Iris pigment epithelial cell (primary cell): ENCODE measurements at places on chromosomes 6 and 20.

DNA sequence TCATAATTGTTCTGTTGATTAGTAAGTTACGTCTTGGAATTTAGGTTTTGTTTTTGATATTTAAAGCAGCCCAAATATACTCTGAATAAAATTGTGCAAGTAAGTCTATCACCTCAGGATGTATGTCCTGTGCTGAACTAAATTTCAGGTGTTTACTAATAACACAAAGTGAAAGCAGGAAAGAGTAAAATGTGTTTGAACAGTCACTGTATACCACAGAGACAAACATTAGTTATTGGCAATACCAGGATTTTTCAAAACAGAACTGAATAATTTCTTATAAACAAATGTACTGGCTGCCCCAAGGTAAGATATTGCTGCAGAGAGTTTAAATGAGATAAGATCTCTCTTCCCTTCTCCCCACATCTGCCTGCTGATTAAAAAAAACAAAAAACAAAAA is 404.7 kb upstream of the RUNX2 start:
- no peak for DNase-seq

GRCh38 chr6:13014504-13015378 is 298.2 kb downstream of the PHACTR1 start:
- peak; percentile 10 for DNase-seq

GRCh38 chr6:35177596-35177995 is 36.2 kb upstream of the SCUBE3 start:
- no peak for DNase-seq

GRCh38 chr20:50062006-50062838 is 50.7 kb downstream of the UBE2V1 start:
- no peak for DNase-seq
